M059J (cell line): ENCODE measurements at places on chromosomes 6 and 20. TPM values are rescaled to one million over a fixed set of nuclear protein-coding genes. Genes with fewer than 3 reads are reported as not detected.

DNA sequence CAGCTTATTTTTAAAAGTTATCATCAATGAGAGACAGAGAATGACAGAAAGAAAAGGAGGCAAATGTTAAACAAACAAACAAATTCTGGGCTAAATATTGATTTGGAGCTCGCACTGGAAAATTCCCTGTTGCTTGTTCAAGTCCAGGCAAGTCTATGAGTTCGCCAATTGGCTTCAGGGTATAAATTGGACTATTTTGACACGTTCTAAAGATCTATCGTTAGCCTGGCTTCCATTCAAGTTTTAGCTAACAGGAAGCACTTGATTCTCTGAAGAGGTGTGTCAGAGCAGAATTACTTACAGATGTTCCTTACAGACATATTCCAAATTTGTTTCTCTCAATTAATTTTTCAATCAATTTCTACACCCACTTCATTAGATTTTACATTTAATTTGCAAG lies 15.8 kb upstream of the RFPL4B start:
- DNase-seq = peak; percentile 58

GRCh38 chr6:14542670-14543366 lies 425.2 kb downstream of the CD83 start:
- DNase-seq = peak; percentile 72

- DNase-seq = peak; percentile 79
These were observed 93.2 kb downstream of the FOXF2 start for GRCh38 chr6:1482381-1483166.

DNA sequence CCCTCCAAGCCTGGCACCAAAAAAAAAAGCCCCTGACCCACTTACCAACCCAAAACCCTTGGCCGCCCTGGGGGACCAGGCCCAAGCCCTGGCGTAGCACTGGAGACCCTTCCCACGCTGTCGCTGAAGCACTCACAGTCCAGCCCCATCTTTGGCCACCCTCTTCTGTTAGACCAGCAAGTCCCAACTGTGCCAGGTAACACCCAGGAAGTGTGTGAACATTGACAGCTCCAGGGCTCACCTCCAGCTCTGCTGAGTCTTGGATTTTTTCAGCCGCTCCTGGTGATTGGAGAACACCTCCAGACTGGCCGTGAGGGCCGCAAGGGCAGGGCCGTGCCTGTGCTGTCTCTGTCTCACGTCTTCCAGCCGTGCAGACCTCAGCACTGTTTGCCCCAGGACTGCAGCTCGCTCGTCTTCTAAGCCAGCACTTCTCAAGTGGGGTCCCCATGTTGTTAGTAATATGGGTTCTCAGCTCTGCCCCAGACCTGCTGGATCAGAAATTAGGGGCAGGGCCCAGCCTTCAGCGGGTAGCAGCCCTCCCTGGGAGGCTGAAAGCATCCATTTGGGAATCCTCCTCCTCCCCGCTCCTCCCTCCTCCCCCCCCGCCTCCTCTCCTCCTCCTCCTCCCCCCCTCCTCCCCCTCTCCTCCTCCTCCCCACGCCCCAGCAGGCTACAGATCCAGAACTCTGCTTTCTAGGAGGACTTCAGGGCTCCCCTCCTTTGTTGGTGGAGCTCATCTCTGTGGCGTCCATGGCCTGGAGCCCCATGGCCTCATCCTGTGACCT lies 18.1 kb downstream of the NPEPL1 start:
- DNase-seq = no peak

DNA sequence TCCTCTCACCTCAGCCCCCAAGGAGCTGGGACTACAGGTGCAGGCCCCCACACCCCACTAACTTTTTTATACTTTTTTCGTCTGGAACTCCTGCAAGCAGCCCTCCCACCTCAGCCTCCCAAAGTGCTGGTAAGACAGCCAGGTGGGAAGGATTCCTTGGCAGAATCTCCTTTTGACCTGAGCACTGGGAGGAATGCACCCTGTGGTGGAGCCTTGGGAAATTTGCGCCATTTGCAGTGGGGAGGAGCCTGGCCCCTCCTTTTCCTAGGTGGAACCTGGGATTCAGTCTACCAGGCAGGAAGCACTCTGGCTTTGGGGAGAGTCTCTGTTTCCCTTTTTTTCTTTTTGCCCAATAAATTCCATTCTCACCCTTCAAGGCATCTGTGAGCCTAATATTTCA lies 2.3 kb upstream of the RNGTT start:
- no peak for DNase-seq

GRCh38 chr20:23298155-23298554 lies 52.4 kb upstream of the NXT1 start:
- DNase-seq = no peak

GRCh38 chr6:55941702-55942101 lies 66.3 kb upstream of the BMP5 start:
- no peak for DNase-seq

PRKN gene
- total RNA-seq = 0.07 TPM in 1 of 2 replicates, not detected in the other

OXT gene
- not detected in 2 replicates for total RNA-seq
